Substantia nigra (tissue), 51 donors: ENCODE measurements at places on chromosomes 13 and 19.

DNA sequence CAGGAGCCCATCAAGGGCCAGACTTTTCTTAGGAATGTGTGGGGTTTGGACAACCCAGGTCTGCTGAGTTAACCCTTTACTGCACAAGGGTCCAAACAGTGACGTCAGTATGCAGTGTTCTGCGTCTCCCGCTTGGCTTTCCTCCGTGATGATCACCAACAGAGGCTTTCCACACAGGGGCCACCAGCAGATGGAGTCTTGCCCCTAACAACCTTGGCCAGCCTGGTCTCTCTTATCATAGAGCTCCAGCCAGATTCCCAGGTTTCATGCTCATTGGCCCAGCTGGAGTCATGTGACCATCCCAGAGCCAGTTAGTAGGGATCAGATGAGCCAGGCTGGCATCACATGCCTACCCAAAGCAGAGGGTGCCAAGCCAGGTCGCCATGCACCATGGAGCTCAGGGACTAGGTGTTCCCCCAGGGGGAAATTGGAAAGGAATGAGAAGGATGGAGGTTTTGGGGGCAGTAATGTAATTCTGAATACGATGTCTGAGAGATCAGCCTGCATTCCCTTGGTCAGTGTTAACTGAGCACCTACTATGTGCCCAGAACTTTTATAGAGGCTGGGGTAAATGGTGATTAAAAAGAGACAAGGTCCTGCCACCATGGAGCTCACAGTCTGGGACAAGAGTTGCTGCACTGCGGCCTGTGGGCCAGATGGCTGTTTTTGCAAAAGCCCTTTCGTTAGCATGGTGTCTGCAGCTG lies 61.2 kb downstream of the MYH14 start:
- no peak for DNase-seq

DNA sequence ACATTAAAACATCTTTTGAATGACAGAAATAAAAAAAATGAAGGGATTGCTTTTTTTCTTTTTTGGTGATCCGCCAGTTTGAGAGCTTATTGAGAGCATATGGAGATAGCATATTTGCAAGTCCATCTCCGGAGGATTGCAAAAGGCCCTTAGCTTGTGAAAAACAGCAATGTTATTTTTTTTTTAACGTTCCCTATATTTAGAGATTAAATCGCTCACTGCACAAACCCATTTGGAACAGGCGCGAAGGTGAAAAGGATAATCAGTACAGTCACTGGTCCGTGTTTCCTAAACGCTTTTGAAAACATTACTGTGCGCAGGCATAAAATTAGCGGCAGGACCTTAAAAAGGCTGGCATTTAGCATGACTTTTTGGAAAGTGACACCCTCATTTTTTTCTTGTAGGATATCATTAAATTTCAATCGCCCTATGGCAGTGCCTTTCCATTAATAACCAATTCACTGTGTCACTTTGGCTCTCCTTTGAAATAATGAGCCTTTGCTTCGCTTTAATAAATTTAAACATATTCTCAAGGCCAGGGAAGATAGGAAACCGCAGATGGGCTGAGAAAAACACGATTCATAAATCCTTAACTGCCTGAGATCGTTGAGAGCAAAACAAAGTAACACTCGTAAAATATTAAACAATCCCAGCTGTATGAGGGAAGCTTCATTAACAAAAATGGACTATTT lies 342.2 kb downstream of the DACH1 start:
- no peak for DNase-seq

DNA sequence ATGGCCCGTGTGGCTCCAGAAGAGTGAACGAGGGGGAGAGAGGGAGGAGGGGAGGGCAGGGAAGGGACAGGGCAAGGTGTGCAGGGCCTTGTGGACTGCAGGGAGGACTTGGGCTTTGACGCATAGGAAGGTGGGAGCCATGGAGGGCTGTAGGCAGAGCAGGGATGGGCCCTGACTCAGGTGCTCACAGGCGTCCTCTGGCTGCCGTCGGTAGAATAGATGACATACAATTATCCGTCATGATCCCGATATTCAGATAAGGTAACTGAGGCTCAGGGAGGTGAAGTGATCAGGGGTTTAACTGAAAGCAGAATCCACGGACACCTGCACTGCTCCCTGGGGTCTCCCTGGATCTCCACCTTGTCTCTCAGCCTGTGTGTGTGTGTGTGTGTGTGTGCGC lies 3.4 kb downstream of the C3 start:
- no peak for DNase-seq

DNA sequence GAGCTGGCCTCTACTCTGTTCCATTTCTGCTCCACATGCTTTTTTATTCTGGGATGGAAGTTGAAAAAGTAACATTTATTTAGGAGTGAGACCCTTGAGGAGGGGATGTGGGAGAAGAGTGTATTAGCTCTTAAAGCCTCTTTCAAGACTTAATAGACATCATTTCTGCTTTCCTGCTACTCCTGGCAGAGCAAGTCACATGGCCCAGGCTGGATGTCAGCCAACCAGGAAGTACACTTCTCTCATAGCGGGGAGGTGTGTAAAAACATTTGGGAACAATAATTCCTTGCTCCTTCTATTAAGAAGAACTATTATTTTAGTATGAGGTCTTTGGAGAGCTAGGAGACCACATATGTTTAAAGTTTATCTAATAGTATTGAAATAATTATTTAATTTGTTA lies 40.6 kb upstream of the FAM216B start:
- no peak for DNase-seq

DNA sequence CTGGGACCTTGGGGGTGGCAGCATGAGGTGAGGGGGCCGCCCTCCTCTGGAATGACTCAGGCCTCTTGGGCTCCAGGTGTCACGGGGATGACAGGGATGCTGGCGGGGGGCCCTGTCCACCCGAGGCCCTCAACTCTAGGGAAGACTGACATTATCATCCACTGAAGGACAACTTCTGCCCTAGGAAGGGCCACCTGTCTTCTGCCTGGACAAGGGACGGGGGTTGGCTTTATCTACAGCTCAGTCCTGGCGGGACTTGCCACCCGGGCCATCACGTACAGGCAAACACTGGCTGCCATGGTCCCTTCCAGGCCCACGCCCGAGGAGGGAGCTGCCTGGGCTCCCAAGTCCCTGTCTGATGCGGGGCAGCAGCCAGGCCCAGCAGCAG lies 130.7 kb downstream of the STK24 start:
- no peak for DNase-seq
